ENCODE measurements at places on chromosomes 1 and 21. TPM values are rescaled to one million over a fixed set of nuclear protein-coding genes. Genes with fewer than 3 reads are reported as not detected.

The ERICH3 gene
- not detected for total RNA-seq

The KIF17 gene
- not detected for total RNA-seq

The APP gene
- 14.5 TPM for total RNA-seq

The NT5C1A gene
- not detected for total RNA-seq

- peak; percentile 88 for DNase-seq
Measured at GRCh38 chr1:110672001-110672752, 2.6 kb downstream of the KCNA3 start.

DNA sequence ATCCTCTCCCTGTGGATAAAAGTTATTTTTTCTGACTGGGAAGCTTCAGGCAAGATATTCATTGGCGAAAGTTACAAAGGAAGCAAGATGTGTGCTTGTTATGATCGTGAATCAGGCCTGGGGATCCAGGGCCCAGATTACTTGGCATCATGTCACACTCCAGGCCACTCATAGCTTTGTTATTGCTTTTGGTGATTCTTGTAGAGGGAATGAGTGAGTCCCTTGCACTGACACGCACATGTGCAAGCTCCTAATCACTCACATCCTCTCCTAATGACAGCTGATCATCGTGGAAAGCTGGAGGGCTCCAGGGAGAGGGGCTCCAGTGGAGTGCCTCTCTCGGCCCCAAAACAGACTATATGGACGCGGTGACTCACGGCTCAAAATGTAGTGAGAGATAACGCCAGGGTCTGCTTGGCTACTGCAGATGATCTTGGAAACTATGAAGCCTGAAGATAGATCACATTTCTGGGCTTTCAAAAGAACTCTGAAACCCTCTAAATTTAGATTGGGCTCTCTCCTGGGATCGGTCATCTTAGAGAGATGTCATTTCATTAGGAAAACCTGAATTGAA is 481.1 kb upstream of the USP24 start:
- DNase-seq, result no peak

GRCh38 chr1:183638649-183639387 is 3.2 kb upstream of the ARPC5 start:
- DNase-seq, result no peak

DNA sequence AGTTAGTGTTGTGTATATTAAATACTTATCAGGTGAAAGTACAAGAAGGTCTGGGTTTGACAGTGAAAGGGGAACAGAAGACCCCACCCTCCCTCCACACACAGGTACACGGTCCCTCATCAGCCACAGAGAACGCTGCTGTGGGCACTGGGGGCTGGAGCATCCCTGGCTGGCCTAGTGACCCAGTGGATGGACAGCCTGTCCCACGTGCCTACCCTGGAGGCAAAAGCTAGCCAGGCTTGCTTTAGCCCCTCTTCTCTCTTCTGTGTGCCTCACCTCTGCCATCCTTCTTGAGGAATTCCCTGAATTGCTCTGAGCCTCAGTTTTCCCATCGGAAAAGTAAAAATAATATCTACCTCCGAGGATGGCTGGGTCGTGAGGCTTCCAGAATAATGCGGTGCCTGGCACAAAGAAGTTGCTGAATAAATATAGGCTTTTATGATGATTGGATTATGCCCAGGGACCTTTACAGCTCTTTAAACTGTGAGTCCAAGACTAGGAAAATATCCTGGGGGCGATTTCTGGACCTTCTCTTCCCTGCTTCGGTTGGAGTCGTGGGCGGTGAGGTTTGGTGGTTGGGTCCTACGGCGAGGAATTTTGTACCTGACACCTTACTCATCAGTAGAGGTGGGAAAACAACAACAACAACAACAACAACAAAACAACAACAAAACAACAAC is 918 bp downstream of the IFNLR1 start:
- no peak for DNase-seq

DNA sequence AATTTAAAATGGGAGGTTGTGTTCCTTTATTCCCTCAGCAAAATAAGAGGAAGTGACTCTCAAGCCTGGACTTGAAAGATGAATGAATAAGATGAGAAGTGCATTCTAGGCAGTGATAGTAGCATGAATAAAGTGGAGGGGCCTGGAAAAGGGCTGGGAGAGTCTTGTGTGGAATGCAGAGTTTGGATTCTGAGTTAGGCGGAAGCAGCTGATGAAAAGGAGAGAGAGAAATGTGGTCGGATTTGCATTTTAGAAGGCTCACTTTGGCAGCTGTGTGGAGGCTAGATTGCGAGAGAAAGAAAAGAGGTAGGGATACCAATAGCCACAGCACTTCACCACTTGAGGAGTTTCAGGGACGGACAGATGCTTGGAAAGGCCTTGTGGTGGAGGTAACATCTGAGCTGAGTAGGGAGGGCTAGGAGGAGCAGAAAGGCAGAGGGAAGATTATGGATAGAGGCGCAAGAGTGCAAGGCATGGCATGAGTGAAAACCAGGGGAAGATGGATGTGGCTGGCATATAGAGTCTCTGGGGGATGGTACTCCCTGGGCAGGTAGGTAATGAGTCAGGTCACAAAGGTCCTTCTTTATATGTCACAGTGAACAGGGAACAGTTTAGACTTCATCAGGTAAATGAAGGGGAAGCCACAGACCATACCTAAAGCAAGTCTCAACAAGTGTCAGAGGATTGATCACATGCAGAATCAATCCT is 59.6 kb downstream of the ST3GAL3 start:
- DNase-seq, result no peak

Measured in activated CD8-positive, alpha-beta T cell treated with anti-CD3 and anti-CD28 coated beads, Interleukin-2, amount 10 ng/mL, durations not matched to agents 7 days and 5 days (primary cell).